Dermis microvascular lymphatic vessel endothelial cell (primary cell): ENCODE measurements at places on chromosomes 4 and X. TPM values are rescaled to one million over a fixed set of nuclear protein-coding genes. Genes with fewer than 3 reads are reported as not detected.

GRCh38 chr4:3676196-3676595 lies 90.0 kb upstream of the ADRA2C start:
- no peak for DNase-seq

- DNase-seq: no peak
Observed at GRCh38 chr4:55458164-55458563, 62.4 kb downstream of the TMEM165 start.

DNA sequence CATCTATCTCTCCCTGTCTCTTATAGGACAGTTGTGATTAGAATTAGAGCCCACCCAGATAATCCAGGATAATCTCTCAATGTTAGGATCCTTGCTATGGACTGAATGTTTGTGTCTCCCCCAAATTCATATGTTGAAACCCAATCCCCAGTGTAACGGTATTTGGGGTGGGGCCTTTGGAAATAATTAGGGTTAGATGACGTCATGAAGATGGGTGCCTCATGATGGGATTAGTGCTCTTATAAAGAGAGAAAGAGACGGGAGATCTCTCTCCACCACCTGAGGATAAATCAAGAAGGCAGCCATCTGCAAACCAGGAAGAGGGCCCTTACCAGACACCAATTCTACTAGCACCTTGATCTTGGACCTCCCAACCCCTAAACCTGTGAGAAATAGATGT lies 33.7 kb upstream of the SHISA3 start:
- DNase-seq: no peak

GRCh38 chr4:31185014-31185585 lies 464.9 kb downstream of the PCDH7 start:
- DNase-seq: no peak

- DNase-seq: no peak
Observed at GRCh38 chr4:174578366-174578765, 56.1 kb upstream of the HPGD start.

- no peak for DNase-seq
Observed at GRCh38 chr4:184961660-184962059, 56.6 kb upstream of the HELT start.

DNA sequence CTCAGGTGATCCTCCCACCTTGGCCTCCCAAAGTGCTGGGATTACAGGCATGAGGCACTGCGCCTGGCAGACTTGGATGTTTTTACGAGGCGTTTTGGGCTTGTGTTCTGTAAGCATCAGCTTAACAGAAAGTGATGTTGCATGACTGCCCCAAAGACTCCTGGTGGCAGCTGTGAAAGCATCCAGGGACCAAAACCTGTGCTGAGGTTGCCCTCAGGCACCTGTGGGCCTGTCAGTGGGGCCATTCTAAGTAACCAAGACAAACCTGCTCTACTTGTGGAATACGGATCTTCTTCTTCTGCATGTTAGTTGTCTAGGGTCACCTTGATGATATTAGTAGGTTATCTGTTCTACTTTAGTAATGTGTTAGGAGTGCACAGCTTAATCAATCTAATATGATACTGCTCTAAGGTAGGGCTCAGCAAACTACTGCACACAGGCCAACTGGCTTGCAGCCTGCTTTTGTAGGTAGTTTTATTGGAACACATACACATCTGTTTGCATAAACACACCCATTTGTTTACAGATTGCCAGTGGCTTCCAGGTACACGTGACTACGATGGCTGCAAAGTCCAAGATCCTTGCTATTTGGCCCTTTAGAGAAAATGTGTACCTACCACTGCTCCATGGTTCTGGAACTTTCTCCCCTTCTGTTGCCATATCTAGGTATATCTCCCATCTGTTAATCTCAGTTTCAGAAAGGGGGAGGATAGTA lies 136.7 kb downstream of the GPR143 start:
- DNase-seq: no peak

- DNase-seq: no peak
Observed at GRCh38 chr4:115126491-115126890, 13.1 kb upstream of the NDST4 start.

ZNF275 gene
- 3.5 and 5.7 TPM in 2 replicates for total RNA-seq

CTAG1A gene
- total RNA-seq: not detected in 2 replicates

PABPC1L2B gene
- not detected in 2 replicates for total RNA-seq

- no peak for DNase-seq
Observed at GRCh38 chr4:140640150-140640748, 71.5 kb upstream of the UCP1 start.

DNA sequence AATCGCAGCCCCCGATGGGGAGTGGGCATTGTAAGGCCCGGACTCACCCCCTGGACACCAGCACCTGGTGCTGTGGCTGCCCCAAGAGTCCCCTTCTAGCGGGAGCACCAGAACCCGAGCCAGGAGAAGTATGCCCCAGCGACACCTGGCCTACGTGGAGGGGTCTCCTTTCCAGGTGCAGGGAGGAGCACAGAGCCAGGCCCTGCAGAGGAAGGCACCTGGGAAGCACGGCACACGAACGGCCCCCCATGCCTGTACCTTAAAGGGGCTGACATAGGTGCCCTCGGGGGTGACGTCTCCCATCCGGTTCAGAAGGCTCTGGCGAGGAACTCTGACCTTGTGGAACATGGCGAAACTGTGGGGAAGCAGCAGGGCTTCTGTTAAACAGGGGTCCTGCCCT lies 41.2 kb downstream of the ACOX3 start:
- no peak for DNase-seq

DNA sequence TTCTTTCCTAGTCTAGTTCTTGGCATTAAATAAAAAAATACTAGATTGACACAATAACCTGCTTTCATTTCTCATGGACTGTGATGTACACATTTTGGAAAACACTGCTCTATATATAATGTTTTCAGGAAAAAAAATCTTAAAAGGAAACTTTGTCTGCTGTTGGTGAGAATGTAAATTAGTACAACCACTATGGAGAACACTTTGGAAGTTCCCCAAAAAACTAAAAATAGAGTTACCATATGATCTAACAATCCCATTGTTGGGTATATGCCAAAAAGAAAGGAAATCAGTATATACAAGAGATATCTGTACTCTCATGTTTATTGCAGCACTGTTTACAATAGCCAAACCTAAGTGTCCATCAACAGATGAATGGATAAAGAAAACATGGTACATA lies 202.3 kb downstream of the PPP3CA start:
- DNase-seq: no peak

DNA sequence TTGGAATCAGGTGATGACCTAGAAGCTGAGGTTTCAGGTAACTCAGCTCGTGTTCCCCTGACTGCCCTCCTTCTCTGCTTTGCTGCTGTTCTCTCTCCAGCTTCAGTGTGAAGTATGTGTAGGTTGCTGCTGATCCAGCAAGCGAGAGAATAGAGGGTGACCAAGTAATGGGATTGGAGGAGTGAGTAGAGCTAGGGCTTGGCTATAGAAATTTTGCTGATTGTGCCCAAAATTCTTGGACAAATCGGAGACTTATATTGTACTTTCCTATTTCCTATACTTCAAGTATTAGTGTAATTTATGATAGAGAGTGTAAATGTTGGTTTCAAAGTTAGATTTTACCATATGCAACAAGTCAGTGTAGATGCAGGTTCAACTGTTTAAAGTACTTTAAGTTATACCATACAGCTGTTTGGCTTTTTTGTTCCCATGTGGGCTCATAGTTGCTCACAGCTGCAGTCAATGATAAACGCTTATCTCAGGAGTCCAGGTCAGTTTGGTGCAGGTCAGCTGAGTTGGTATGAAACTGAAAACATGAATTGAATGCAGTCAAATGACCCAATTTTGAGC lies 48.0 kb downstream of the RAPGEF2 start:
- peak; percentile 42 for DNase-seq

DNA sequence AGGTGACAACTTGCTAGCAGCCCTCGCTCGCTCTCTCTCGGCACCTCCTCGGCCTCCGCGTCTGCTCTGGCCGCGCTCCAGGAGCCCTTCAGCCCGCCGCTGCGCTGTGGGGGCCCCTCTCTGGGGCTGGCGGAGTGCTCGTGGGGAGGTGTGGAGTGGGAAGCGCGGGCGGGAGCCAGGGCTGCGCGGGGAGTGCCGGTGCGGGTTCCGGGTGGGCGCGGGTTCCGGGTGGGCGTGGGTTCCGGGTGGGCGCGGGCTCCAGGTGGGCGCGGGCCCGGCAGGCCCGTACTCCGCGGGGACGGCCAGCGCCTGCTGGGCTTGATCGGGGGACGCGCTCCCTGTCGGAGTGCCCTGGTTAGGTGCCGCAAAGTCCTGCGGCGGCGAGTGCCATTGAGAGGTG lies 384.3 kb downstream of the GPM6A start:
- DNase-seq: no peak

KIT gene
- total RNA-seq: 1.2 and 3.7 TPM in 2 replicates

DNA sequence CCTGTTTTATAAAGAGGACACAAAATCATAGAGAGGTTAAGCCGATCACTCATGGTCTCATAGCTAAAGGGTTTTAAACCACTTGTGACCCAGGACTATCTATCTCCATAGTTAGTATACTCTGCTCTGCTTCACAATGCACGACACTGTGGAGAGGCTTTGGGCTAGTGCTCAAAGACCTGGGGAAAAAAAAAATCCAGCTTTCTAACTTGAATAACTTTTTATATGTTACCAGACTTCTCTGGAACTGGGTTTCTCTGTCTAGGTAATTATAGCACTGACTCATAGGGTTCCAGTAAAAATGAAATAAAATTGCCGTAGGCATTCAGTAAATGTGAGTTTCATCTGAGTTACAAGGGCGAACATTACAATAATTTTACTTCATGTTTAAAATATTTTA lies 273.7 kb upstream of the TECRL start:
- DNase-seq: no peak

DNA sequence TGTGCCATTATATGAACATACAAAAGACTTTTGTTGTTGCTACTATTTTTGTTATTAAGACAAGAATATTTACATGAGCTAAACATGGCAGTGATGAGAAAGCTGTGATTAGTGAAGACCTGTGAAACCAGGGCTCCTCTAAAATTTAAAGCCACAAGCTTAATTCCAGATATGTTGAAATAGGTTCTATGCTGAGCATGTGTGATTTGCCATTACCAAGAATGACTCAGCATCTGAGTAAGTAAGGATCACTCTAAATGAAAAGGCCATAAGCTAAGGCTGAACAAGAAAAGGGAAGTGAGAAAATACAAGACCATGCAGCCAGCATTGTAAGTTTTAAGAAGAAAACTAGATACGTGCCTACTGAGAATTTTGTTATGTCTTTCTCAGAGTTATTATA lies 75.9 kb upstream of the CAMK2D start:
- DNase-seq: no peak

GRCh38 chr4:15488136-15488535 lies 18.5 kb downstream of the CC2D2A start:
- no peak for DNase-seq

DNA sequence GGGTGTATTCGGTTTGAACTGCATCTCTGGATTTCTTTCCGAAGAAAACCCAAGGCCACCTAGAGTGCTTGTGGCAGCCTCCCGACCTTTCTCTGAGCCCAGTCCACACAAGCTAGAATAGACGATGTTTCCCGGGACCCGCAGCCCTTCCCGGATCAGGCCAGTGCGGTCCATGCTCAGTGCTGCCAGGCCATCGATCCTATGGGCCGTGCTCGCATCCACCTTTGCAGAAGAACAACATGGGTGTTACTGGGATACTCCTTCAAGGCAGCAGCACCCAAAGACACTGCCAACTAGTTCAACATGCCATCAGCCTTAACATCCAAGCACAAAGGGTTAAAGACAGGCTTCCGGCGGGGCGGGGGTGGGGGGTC lies 22.8 kb downstream of the BCOR start:
- DNase-seq: no peak

- DNase-seq: no peak
Observed at GRCh38 chr4:107512549-107512948, 207.5 kb downstream of the PAPSS1 start.
